ENCODE measurements at places on chromosomes 3 and 15.

DNA sequence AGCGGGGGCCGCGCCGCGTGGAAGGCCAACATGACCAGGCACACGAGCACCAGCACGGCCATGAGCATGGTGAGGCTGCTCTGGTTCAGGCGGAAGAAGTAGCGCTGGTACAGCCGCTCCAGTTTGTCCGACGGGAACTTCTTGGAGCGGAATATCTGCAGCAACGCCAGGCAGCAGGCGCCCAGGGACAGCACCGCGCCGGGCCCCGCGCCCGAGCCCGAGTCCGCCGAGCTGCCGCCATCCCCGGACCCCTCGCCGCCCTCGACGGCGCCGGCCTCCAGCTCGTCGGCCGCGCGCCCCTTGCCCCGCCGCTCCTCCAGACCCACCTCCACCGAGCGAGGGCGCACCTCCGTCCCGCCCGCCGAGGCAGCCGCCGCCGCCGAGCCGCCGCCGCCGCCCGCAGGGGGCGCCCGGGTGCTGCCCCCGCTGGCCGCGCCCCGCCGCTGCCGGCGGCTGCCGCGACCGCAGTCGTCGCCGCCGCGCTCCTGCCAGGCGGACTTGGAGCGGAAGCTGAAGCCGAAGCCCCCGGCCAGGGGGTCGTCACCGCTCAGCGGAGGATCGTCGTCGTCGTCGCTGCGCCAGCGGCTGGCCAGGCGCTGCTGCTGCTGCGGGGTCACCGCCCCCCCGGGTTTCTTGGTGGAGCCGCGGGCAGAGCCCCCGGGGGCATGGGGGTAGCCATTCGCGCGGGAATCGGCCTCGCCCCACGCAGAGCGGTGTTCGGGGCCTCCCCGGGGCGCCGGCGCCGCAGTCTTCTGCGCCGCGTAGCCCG, 957 bp downstream of the ADCY5 start:
- no peak for DNase-seq

DNA sequence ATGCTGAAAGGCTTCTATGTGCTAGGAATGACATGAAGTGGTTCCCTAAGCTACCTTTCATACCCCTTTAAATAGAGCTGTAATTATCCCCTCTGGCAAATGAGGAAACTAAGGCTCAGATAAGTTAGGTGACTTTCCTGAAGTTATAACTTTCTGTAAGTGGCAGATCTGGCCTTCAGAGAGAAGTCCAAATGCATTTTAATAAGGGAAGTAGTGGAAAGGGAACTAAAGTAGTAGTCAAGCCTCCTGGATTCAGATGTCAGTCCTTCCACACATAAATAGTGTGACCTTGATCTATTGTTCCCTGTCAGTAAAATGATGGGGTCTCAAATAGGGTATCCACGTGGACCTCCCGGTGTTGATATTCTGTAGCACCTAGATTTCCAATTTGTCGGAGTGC, 277.7 kb downstream of the EDEM1 start:
- DNase-seq, result no peak

- no peak for DNase-seq
These were observed 36.6 kb downstream of the CPN2 start for GRCh38 chr3:194314388-194315068.

- DNase-seq, result no peak
These were observed 6.3 kb downstream of the LOXL1 start for GRCh38 chr15:73932381-73933191.

DNA sequence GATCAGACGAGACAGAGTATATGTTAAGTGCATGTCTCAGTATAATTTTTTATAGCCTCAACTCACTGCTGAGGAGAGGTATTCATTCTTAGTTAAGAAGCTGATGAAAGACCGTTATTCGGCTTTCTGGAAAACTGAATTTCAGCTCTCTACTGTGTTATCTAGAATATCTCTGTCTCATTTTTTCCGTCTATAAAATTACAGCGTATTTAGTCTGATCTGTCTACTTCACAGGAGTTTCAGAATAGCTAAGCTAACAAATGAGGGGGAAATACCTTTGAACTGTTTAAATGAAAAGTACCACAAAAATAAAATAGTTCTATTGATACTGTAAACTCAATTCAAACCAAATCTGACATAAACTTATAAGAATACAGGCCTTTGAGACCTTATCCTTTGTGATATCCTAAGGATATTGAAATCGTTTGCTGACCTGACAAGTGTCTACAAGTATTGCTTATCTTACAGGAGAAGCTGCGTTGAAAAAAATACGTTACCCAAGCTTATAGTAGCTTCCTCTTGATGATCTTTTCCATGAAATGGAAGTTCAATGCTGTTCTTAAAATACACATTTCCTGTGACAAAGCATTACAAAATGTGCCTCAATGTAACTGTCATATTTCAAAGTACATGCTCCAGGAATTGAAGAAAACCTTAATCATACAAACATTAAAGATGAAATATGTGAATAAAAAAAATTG, 104.6 kb downstream of the IL1RAP start:
- DNase-seq, result no peak

DNA sequence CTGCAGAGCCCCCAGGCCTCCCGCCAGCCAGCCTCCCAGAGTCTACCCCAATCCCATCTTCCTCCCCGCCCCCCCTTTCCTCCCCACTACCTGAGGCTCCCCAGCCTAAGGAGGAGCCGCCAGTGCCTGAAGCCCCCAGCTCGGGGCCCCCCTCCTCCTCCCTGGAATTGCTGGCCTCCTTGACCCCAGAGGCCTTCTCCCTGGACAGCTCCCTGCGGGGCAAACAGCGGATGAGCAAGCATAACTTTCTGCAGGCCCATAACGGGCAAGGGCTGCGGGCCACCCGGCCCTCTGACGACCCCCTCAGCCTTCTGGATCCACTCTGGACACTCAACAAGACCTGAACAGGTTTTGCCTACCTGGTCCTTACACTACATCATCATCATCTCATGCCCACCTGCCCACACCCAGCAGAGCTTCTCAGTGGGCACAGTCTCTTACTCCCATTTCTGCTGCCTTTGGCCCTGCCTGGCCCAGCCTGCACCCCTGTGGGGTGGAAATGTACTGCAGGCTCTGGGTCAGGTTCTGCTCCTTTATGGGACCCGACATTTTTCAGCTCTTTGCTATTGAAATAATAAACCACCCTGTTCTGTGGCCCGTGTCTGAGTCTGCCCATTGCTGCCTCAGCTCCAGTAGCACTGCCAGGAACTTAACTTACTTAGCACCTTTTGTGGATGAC, 32.2 kb downstream of the PTPN23 start:
- DNase-seq, result no peak

- no peak for DNase-seq
These were observed 5.5 kb downstream of the HHLA2 start for GRCh38 chr3:108301695-108302404.

DNA sequence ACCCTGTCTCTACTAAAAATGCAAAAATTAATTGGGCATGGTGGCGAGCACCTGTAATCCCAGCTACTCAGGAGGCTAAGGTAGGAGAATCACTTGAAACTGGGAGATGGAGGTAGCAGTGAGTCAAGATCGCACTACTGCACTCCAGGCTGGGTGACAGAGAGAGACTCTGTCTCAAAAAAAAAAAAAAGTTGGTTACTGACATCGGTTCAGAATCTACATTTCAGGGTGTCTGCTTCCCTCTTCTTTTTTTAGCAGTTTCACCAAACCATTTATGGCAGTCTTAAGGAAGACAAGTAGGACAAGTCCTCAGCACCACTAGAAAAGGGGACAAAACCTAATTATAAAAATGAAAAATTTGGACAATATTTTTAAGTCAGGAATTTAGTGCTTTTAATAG, 3.3 kb upstream of the USP4 start:
- no peak for DNase-seq

DNA sequence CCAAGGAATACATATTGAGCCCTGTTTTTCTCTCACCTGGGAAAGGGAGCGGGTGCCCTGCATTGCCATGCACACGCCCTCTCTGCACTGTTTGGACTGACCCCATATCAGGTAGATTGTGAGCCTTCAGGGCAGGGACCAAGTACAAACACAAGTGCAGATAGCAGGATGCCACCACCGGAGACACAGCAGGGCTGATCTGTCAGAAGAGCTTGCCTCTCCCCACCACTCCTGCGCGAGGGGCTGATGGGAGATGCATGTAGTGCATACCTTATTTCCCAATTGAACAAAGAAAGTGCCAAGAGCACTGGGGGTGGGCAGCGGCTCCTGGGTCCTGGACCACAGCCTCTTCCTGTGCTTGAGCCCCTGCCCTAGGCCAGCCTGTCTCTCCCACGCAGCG, 9.0 kb upstream of the SLCO2A1 start:
- DNase-seq, result no peak

DNA sequence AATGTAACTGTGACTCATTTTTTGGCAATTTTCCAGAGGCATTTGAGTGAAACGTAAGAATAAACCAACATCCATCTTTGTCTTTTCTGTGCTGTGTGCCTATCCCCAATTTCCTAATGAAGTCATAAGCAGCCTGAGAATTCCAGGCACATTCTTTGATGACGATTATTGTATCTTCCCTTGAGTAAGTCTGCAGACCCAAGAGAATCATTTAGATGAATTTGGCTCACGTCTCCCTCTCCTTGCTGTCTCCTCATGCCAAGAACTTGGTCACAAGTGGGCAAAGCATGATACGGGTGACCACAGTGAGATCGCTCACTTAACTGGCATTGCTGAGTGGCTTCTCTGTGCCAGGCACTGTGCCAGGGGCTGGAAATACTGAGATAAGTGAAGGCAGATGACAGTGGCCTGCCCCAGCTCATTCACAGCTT, 384.5 kb upstream of the IL12A start:
- DNase-seq, result no peak

GRCh38 chr15:53511175-53511574, 248.3 kb downstream of the WDR72 start:
- DNase-seq, result no peak

DNA sequence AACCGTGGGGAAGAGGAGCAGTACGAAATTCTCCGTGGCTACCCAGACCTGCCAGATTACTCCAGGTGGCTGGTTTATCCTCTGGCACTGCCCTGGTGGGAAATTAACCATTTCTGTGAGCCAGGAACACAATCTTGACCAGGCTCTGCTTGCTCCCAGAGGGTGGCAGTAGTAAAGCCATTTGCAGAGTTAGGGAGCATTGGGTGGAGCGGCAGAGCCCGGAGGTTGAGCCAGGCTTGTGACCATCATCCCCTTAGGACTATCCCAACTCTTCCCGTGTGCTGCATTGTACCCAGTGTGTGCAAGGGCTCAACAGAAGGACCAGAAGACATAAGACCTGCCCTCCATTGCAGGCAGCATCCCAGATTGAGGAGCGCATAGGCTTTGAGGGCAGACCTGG, 5.3 kb downstream of the KNG1 start:
- DNase-seq, result peak; percentile 40

DNA sequence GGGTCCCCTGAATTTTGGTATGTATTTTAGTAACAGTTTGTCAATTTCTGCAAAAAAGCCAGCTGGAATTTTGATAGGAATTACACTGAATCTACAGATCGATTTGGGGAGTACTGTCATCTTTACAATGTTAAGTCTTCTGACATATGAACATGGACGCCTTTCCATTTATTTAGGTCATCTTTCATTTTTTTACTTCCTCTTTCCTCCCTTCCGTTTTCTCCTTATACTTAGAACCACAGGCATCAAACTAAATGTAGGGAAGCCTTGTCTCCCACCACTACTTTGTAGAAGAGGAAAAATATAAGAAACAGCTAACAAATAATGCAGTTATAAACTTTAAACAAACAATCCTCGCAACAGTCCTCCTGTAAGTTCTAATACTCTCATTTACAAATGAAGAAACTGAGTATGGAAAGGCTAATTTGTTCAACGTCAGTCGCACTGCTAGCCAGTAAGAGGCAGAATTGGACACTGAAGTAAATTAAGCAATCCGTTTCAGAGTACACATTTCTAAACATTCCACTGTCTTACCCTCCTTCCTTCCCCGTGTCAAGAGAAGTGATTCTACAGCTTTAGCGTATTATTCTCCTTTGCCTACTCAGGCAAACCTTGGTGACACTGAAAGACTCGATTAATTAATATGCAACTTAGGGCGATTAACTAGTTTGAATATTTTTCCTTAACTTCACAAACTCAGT, 25.6 kb downstream of the RHOA start:
- no peak for DNase-seq

- DNase-seq, result no peak
These were observed 110.3 kb upstream of the ICE2 start for GRCh38 chr15:60589253-60589652.

DNA sequence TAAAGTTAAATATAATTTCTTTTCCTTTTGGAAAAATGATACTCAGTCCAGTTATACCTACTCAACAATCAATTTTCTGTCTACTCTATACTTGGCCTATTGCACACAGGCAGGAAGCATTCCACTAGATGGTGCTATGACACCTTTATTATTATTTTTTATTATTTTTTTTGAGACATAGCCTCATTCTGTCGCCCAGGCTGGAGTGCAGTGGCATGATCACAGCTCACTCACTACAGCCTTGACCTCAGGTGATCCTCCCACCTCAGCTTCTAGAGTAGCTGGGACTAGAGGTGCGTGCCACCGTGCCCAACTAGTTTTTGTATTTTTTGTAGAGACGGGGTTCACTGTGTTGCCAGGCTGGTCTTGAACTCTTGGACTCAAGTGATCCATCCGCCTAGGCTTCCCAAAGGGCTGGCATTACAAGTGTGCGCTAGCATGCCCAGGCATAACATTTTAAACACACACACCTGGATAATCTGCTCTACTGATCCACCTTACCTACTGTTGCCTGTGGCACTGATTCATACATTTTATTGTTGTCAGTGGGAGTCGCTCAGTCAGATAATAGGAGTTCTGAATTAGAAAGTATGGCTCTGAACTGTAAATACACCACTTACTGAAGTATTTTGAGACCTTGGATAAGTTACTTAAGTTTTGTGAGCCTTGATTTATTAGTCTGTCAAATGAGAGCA, 56.2 kb downstream of the EIF3J start:
- DNase-seq, result no peak

GRCh38 chr15:76860201-76860600, 44.9 kb downstream of the SCAPER start:
- no peak for DNase-seq

DNA sequence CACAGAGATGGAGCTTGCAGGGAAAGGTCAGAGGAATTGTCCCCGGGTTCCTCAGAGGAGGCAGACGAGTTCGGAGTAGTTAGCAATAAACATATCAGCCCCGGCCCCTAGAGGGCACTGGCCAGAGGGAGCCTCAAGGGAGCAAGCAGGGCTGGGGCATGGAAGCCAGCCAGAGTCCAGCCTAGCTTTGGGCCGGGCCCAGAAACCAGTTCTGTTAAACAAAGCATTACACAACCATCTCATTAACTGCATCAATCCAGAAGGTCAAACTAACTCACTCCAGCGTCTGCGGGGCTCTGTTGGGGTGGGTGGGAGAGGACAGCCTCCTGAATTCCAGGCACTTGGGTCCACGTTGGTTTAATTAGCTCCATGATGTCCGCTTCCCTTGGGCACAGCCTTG, 41.0 kb upstream of the IREB2 start:
- no peak for DNase-seq

GRCh38 chr15:89664441-89665350, 9.4 kb upstream of the KIF7 start:
- DNase-seq, result no peak

DNA sequence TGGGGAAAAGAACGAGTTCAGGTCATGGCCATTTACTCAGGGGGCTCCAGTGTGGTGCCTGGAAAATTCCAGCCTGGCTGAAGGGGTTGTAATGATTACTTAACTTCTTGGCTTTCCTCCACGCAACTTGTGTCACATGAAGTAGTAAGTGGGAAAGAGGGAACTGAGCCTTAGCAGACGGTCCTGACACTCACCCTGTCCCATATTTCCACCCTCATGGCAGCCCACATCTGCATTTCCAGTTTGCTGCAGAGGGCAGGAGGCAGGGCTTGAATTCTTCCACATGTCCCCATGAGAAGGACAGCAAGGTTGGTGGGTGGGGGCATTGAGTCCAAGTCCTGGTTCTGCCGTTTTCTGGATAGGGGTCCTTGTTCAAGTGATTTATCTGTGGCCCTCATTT, 7.8 kb upstream of the CAMP start:
- DNase-seq, result no peak

GRCh38 chr15:89599021-89599420, 23.8 kb downstream of the TICRR start:
- no peak for DNase-seq
